Neural crest cell (in vitro differentiated cells): ENCODE measurements at places on chromosomes 7 and 10.

DNA sequence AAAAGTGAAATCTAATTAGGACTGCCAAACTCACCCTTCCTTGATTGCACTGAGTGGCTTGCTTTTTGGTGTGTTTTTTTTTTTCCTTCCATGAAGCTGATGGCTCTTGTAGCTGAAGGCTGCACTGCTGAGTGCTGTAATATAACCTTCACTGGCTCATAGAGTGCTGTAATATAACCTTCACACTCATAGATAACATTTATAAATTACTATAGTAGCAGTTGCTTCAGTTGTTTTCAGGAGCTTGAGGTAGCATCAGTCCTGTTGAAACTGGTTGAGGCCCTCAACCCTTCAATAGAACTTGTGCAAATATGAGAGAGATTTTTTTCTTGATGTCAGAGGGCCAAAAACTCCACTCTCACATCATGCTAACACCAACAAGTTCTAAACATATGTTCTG, 404.9 kb upstream of the MBL2 start:
- no peaks in the 10 kb centered on the region for H3K36me3 ChIP-seq
- H3K4me3 ChIP-seq: no peak overlapping the region
- no peak for DNase-seq
- H3K27me3 ChIP-seq: no peaks in the 10 kb centered on the region

DNA sequence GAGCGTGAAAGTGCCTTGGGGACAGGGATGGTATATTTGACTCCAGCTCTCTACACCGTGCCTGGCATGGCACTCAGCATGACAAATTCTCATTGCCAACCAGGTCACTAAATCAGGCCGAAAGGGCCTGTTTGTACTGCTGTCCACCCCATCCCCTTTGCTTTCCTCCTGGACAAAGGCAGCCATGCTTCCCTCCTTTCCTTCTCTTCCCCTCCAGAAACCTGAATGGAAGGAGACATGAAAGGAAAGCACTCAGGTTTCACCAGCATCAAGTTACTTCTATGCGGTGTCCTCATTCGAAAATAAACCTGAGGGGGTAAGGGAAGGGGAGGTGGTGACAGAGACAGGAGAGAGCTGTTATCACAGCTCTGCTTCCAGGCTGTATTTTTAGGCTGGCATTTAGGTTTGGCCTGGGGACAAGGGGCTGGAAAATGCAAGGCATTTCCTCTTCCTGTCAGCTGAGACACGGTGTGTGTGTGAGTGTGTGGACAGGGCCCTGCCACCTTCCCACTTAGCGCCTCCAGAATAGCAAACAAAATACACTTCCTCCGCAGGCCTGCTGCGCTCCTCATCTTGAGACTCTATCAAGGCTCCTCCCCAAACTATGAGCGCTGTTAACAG, 79.9 kb upstream of the COL13A1 start:
- H3K27ac ChIP-seq: no peak overlapping the region
- H3K36me3 ChIP-seq: no peaks in the 10 kb centered on the region
- H3K4me1 ChIP-seq: peaks cover 3% of the 10 kb centered on the region
- no peak for DNase-seq

DNA sequence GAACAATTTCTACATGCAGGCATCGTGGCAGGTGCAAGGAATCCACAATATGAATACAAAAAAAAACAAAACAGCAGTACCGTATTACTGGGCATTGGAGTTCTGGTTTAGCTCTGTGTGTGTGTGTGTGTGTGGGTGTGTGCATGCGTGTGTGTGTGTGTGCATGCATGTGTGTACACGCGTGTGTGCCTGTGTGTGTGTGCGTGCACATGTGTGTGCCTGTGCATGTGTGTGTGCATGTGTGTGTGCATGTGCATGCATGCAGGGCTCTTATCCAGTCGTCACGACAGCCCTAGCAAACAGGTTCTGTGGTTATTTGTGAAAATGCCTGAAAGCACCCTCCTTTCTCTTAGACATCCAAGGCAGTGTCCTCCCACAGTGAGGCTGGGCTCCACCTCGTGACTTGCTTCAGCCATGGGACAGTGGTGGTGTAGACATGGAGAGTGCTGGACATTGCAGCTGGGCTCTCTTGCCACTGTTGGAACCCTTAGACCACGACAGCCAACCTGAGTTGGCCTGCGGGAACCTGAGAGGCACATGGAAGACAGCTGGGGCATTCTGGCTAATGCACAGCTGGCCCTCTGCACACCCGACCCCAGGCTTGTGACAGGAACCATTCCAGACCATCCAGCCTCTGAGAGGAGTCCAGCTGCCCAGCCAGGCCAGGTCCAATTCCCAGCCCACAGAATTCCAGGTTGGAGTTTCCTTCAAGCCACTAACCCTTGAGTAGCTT, 173.4 kb upstream of the SHH start:
- no peak for DNase-seq
- H3K4me1 ChIP-seq: no peaks in the 10 kb centered on the region
- H3K27me3 ChIP-seq: no peaks in the 10 kb centered on the region
- H3K27ac ChIP-seq: no peak overlapping the region
- H3K36me3 ChIP-seq: no peaks in the 10 kb centered on the region

- peak; percentile 68 for DNase-seq
- H3K27me3 ChIP-seq: peaks cover 6% of the 10 kb centered on the region
- no peaks in the 10 kb centered on the region for H3K36me3 ChIP-seq
- H3K4me1 ChIP-seq: peaks cover 5% of the 10 kb centered on the region
- H3K27ac ChIP-seq: peak overlapping the region; percentile 27
Observed at GRCh38 chr10:84256510-84257342, 11.9 kb downstream of the RGR start.
